ENCODE measurements at places on chromosomes 2 and 18. TPM values are rescaled to one million over a fixed set of nuclear protein-coding genes. Genes with fewer than 3 reads are reported as not detected.
A peak's percentile ranks its signal among the peaks of the same experiment; 100 is the strongest.

The CAPN14 gene
- total RNA-seq = 0.26 TPM

The CSRNP3 gene
- 1.9 TPM for total RNA-seq

The ARL4C gene
- 21.2 TPM for total RNA-seq

The UGT1A4 gene
- total RNA-seq = not detected

The PDE11A gene
- not detected for total RNA-seq

The UGT1A5 gene
- not detected for total RNA-seq

The LOXHD1 gene
- 2.7 TPM for total RNA-seq

The EIF2AK3 gene
- 23.4 TPM for total RNA-seq

The RBKS gene
- total RNA-seq = 1.9 TPM

The UGT1A3 gene
- not detected for total RNA-seq

The GULP1 gene
- total RNA-seq = 30.6 TPM

The MOB4 gene
- 19.6 TPM for total RNA-seq

The SMYD1 gene
- not detected for total RNA-seq

The PDE1A gene
- 6.3 TPM for total RNA-seq

The SCN2A gene
- total RNA-seq = 0.58 TPM

The CDH7 gene
- total RNA-seq = not detected

- DNase-seq = no peak
These were observed 191.0 kb upstream of the CCDC150 start for GRCh38 chr2:196448407-196449079.

GRCh38 chr2:84293791-84294380 lies 165.2 kb downstream of the SUCLG1 start:
- DNase-seq = no peak

DNA sequence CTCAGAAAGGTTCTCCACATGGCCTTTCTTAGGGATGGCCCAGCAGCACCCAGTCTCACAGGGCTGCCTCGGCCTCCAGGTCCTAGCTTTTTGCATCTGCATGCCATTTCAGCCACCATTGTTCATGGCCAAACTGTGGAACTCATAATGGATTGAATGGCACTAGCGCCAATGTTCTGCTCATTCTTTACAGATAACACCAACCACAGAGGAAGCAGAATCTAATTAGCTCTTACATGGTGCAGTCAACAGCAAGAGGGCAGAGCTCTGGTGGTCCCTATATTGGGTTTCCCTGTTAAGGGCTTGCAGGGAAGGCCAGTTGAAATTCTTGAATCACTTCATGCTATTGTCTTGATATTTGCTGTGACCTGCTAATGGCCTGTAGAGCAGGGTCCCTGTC lies 45.6 kb downstream of the ARL4C start:
- no peak for DNase-seq

DNA sequence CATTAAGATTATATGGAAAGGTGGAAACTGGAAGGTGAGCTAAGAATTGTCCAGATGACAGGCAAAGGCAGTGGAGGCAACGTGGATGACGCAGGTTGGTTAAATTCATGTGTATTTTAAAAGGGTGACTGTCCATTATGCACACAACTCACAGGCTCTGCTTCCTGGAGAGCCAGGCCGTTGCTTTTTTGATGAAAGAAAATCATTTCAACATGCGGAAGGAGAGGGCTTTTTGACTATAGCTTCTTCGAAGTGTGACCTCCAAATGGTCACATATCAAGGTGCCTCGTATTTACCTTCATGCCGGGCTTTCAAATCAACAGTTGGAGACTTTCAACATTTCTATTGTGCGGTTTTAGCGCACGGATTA lies 126.7 kb downstream of the MYCN start:
- no peak for DNase-seq

GRCh38 chr18:11258039-11258610 lies 108.8 kb upstream of the PIEZO2 start:
- DNase-seq = no peak

DNA sequence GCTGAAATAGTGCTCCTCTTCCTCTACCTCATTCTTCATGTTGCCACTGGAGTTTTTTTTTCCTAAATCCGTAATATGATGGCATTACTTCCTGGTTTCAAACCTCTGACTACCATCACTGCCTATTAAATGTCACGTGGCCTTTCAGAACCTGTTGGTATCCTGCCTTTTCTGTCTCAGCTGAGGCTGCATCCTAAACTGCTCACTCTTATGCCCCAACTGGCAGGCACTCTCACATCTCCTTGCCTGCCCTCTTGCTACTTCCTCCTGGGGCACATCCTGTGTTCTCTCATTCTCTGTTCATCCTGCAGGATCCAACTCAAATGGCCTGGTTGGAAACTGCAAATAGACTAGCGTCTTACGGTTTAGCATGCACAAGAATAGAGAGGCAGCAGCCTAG lies 468.1 kb upstream of the FANCL start:
- no peak for DNase-seq

- DNase-seq = no peak
These were observed 99.9 kb upstream of the SLC38A11 start for GRCh38 chr2:165055082-165055851.

GRCh38 chr18:12155996-12156395 lies 62.4 kb downstream of the ANKRD62 start:
- no peak for DNase-seq

GRCh38 chr2:201109186-201109585 lies 6.8 kb upstream of the CFLAR start:
- no peak for DNase-seq

DNA sequence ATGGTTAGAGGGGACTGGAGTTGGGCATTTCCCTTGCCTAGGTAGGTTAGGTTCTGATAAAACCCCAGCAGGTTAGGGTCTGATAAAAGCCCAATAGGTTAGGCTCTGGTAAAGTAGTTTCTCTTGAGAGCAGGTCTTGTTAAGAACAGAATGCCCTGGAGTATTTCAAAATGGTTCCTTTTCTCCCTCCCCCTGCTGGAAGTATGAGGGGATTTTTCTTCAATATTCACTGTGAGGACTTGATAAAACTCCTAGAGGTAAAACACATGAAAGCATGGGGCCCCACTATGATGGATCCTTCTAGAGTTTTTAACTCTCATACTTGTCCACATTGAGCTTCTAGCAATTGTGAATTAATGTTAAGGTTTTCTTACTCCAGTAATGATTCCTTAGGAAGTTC lies 27.6 kb downstream of the ANKAR start:
- no peak for DNase-seq

- peak; percentile 50 for DNase-seq
These were observed 194.0 kb downstream of the NDUFA10 start for GRCh38 chr2:239831001-239831731.

DNA sequence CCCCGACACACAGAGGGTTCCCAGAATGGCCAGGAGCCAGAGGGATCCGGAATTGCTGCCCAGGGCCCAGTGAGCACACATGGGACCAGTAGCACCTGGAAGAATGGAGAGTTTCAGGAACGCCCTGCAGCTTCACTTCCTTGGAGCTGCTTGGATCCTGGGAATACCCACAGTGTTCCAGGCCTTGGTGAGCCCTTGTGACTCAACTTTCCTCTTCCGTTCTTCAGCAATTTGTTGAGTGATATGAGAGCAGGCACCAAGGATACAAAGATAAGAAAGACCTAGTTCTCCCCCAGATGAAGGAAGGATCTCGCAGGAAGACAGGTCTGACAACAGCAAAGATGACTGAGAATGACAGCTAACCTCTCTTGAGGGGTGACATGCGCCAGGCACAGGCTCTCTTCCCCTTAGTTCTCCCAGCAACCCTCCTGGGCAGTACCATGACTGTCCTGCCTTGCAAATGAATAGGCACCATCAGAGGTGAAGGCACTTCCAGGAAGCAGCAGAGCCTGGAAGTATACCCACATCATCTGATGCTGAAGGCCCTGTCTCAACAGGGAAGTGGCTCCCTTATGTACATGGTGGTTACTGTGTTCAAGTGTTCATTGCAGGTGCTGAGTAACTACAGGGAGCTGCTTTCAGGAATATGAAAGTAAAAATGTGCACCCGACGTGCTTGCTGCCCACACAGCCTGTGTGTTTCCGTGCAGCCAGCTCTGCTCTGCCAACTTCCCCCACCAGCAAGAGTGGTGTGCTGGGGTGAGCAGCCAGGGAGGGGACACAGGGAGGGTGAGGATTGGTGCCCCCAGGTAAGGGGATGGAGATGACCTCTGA lies 116.2 kb downstream of the STPG4 start:
- no peak for DNase-seq

GRCh38 chr2:133607679-133608078 lies 39.4 kb upstream of the NCKAP5 start:
- no peak for DNase-seq

- peak; percentile 57 for DNase-seq
These were observed 638.0 kb upstream of the ZEB2 start for GRCh38 chr2:145157741-145158591.

DNA sequence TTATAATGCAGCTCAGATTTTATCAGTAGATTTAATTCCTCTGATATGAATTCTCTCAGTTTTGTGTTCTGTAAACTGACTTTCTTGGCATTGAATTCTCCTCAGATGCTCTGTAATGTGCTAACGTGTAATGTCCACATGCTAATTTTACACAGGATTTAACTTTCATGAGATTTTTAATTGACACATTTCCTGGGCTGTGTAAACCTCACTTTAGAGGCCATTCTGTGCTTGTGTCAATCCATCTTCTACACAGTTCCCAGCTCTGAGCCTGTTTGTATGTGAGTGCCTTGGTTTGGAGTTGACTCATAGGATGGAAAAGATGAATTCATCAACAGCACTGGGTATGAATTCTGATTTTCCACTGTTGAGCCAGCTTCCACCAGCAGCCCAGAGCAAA lies 476.7 kb upstream of the GCFC2 start:
- DNase-seq = no peak

DNA sequence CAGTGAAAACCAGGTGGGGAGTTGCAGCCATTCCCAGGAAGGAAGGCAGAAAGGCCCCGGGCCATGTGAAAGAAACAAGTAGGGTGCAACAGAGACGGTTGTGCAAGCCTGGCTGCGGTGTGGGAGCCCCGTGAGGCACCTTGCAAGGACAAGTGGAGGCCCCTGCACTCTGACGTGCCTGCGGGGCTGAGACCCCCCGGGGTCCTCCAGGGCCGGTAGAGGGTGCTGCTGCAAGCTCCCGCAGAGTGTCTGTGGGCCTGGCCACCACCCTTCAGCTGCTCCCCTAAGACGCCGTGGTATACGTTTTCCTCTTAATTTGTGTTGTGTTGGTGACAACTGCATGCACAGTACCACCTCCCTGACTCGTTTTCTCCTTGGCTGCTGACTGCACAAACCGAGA lies 27.4 kb upstream of the MC5R start:
- no peak for DNase-seq

- no peak for DNase-seq
These were observed 22.3 kb upstream of the ACTR3 start for GRCh38 chr2:113867571-113867970.

- DNase-seq = no peak
These were observed 205.5 kb upstream of the REV1 start for GRCh38 chr2:99695130-99695943.

GRCh38 chr2:168961450-168962229 lies 60.5 kb downstream of the G6PC2 start:
- no peak for DNase-seq

GRCh38 chr2:3420076-3420768 lies 40.7 kb downstream of the TRAPPC12 start:
- DNase-seq = no peak

- DNase-seq = no peak
These were observed 49.1 kb downstream of the COBLL1 start for GRCh38 chr2:164792316-164793170.

GRCh38 chr2:136645236-136645828 lies 120.0 kb upstream of the THSD7B start:
- no peak for DNase-seq

GRCh38 chr2:38194751-38195150 lies 118.8 kb upstream of the CYP1B1 start:
- no peak for DNase-seq
